ENCODE measurements at places on chromosomes 4 and X. TPM values are rescaled to one million over a fixed set of nuclear protein-coding genes. Genes with fewer than 3 reads are reported as not detected.

Gene ASB12
- 0.33 TPM for total RNA-seq

Gene FBXW7
- total RNA-seq, result 44.7 TPM

Gene MND1
- 5.5 TPM for total RNA-seq

Gene EIF1AX
- 56.3 TPM for total RNA-seq

Gene SHROOM4
- total RNA-seq, result 35.8 TPM

- DNase-seq, result no peak
Measured at GRCh38 chr4:32752962-32753361, 2032.8 kb downstream of the PCDH7 start.

DNA sequence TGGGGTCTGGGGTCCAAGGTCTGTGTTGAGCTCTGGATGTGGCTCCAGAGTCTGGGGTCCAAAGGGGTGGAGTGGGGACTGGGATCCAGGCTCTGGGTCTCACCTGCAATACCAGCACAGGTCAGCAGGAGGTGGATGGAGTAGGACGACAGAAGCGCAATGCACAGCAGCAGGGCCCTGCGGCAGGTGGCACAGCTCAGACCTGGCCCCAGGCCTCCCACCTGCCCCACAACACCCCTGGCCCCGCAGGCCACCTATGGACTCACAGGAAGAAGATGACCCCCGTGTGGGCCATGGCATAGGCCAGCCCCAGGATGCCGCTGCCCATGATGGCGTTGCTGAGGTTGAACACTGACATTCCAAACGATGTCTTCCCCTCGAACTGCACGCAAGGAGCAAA, 3.4 kb downstream of the SLC38A5 start:
- no peak for DNase-seq

DNA sequence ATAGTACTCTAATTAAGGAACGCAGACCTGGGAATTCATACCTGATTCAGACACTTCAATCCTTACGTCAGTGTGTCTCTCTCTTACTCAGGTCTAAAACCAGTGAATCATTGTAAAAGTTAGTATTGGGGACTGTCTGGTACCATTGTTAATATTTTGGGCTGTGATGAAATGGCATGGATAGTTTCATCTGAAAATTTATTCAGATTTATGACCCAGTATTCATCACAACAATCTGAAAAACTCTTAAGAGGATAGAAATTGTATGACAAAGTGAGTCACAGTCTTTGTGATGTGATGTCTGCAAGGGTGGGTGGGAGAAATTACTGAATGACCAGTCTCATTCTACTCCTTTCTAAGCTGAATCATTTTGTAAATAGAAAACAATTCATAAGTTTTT, 10.3 kb downstream of the FGF2 start:
- DNase-seq, result no peak

DNA sequence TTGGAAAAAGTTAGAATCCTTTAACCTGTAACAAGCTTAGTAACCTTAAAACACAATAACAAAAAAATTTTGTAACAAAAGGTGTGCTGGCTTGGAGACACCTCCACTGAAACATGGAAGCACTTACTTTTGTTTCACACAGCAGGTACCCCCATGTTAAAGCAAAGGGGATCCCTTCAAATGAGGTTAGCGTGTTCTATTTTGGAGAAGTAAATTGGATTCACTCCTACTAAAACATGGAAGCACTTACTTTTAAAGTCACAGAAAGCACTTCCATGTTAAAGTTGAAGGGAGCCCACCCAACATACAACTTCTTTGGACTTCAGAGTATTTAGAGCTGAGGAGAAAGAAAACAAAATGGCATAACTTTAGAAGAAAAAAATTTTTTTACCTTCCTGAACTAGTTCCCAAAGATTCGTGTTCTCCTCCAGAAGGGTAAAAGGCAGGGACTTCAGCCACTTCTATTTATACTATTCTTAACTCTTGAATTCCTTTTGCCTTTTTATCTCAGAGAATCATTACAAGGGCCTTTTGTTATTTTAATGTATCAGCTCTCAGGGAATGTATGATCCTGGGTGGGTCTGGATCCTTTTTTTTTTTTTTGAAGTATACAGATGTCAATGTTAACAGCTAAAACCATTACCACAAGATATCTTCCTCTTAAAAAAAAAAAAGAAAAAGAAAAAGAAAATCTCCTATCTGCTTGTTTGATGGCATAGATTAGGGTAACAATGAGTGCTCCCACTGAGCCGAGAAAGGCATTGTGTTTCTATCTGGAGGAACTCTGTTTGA, 11.5 kb downstream of the LARP7 start:
- no peak for DNase-seq

GRCh38 chr4:79298484-79298883, 27.4 kb downstream of the NAA11 start:
- no peak for DNase-seq

All from endothelial cell (in vitro differentiated cells).